Stimulated activated effector memory CD8-positive, alpha-beta T cell treated with anti-CD3 and anti-CD28 coated beads, Interleukin-12 subunit alpha, Interleukin-12 subunit beta, amount 100 ng/mL, for 72 hours (primary cell): ENCODE measurements at places on chromosomes 7 and 10.

DNA sequence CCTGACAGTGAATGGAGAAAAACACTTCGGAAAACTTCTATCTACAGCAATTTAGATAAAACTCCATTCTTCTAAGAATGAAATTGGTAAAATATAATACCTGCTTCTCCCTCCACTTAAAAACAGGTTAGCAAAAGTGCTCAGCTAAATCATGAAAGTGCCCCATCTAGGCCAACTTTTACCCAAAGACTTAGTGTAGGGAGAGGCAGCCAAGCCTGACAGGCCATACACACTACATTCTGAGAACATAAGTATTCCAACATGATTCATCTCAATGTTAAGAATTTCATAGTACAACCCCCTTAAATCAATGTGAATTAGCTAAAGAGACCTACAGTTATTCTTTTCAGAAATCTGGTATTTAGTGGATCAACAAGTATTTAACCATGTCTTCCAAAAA, 7.2 kb downstream of the FAM3C start:
- DNase-seq, result no peak

DNA sequence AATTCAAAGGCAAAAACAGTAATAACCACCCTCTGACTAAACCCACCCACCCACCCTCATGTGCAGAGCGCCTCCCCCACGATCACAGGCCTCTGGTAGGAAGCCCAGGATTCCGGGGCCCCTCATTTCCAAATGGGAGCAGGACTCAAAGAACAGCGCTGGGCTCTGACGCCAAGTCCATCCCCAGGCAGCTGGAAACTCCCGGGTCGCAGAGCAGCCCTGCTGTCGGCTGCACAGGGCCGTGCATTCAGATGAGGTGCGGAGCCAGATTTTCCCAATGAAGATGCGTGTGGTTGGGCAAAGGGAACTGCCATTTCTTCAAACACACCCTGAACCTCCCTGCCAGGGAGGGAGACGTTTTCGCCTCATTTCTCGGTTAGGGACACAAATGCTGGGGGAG, 152.3 kb downstream of the MAD1L1 start:
- DNase-seq, result no peak

DNA sequence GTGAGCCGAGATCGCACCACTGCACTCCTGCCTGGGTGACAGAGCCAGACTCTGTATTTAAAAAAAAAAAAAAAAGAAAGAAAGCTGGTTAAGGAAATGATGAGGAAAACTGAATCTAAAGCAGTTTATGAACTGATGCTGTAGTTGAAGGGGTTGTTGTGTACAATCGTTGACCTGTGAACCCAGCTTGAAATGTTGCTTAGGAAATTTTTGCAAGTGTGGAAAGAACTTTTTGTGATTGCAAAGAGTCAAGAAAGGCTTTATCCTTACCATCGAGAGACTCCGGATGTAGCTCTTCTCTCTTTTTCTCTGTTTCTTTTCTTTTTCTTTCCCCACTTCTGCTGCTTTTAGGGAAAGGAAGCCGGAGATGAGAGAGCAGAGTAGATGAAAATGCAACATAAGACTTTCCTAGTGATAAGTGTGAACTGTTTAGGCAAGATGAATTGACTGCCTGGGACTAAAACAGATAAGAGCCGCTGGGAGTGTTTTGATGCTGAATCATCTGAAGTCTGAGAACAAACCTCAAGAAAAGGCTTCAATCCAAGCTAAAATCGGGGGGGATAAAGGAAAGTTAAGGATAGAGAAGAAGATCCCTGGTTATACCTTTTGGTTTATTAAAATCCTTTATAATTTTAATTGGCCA, 69.0 kb downstream of the TAF3 start:
- no peak for DNase-seq

DNA sequence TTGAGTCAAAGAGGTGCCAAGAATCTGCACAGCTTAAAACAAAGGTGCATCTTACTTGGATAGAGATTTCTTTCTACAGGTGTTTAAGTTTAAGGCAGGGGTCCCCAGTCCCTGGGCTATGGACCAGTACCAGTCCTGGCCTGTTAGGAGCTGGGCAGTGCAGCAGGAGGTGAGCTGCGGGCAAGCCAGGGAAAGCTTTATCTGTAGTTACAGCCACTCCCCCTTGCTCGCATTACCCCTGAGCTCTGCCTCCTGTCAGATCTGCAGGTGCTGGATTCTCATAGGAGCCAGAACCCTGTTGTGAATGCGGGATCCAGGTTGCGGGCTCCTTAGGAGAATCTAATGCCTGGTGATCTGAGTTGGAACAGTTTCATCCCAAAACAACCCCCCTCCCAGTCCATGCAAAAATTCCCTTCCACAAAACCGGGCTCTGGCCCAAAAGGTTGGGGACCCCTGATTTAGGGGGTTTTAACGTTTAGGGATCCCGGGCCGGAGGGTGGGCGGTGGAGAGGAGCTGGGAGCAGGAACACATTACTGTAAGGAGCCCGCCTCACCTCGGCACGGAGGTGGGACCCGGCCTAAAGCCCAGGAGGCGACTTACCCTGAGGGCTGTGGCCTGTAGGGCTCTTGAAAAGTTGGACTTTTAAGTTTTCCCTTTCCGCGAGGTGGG, 60.2 kb downstream of the ZNF467 start:
- DNase-seq, result no peak

- DNase-seq, result no peak
Measured at GRCh38 chr10:51876979-51877378, 177.6 kb upstream of the CSTF2T start.

DNA sequence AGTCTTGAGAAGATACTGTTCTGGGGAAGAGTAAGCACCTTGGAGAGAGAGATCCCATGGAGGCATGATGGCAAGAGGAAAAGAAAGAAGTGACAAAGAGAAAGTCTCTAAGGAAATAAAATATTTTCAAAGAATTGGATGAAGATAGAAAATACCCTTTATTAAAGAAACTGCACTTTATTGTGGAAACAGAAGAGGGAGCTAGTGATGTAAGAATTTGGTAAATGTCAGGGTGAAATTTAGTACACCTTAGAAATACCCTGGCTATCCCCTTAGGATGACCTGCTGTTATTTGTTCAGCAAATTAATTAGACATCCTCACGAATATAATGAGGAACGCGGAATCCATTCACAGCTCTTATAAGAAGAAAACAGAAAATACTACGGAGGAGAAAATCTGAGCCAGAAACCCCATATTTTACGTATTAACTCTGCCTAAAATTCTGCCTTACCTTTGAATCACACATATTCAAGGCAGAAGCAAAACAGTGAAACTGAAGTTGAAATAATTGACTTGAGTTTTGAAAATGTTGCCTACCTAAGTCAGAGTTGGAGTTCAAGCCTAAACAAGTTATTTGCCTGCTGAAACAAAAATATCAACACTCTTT, 90.7 kb downstream of the TFPI2 start:
- no peak for DNase-seq

DNA sequence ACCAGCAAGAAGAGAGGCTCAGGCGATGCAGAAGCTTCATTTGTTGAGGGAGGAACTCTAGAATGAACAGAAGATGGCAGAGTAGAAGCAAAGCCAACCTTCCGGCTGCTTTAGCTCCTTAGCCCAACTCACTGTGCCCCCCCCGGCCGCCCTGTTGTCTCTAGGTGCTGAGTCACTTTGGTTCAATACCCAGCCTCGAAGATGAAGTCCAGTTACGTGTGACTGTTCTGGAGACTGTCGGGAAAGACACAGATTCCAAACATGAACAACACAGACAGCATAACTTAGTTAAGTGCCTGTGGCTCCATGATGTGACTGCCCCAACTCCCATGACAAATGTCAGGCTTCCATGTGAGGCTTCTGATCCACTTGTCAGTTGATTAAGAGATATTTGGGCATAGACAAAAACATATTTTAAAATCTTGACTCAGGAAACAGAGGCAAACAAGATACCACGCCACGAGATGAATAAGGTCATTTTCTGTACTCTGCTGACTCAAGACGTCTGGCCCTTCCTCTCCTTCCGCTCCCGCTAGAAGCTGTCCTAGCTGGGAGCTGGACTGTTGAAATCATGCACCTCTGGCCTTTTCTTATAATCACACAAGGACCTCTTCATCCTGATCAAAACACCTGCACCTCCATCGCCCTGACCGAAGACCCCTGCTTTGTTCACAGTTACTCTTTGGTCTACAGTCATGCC, 199.3 kb downstream of the FRMD4A start:
- no peak for DNase-seq

DNA sequence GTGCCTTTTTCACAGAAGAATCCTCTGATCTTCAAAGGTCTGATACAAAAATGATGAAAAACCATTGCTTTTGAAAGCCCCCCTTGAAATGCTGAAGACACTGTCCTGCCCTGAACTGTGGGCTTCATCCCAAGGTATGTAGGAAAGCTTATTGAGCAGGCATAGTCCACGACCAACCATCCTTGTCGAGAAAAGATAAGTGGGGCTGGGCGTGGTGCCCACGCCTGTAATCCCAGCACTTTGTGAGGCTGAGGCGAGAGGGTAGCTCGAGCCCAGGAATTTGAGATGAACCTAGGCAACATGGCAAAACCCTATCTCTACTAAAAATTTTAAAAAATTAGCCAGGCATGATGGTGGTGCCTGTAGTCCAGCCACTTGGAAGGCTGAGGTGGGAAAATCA, 25.6 kb downstream of the TACR2 start:
- DNase-seq, result no peak

GRCh38 chr10:110870823-110871297, 868 bp upstream of the PDCD4 start:
- DNase-seq, result no peak

DNA sequence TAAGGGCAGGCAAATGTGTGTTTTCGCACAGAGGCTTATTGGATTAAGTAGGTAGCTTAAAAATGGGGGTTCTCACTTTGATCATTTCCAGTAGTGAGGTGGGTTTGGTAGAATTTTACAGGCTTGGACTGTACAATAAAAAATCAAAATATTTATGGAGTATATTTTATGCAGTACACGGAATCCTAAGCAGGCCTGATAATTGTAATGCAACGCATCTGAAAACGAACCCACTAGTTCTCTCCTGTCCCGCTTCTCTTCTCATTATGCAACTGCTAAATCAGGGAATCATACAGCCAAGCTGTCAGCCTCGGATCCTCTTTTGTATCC, 377 bp upstream of the POLR1F start:
- no peak for DNase-seq

GRCh38 chr7:119270045-119270464, 1002.9 kb upstream of the KCND2 start:
- no peak for DNase-seq

- DNase-seq, result no peak
Measured at GRCh38 chr10:88848499-88848898, 3.1 kb downstream of the ANKRD22 start.

- no peak for DNase-seq
Measured at GRCh38 chr10:116109881-116110280, 163.1 kb downstream of the GFRA1 start.

- no peak for DNase-seq
Measured at GRCh38 chr10:119755446-119755845, 29.6 kb downstream of the INPP5F start.

GRCh38 chr10:10726101-10726500, 291.6 kb upstream of the CELF2 start:
- DNase-seq, result no peak

DNA sequence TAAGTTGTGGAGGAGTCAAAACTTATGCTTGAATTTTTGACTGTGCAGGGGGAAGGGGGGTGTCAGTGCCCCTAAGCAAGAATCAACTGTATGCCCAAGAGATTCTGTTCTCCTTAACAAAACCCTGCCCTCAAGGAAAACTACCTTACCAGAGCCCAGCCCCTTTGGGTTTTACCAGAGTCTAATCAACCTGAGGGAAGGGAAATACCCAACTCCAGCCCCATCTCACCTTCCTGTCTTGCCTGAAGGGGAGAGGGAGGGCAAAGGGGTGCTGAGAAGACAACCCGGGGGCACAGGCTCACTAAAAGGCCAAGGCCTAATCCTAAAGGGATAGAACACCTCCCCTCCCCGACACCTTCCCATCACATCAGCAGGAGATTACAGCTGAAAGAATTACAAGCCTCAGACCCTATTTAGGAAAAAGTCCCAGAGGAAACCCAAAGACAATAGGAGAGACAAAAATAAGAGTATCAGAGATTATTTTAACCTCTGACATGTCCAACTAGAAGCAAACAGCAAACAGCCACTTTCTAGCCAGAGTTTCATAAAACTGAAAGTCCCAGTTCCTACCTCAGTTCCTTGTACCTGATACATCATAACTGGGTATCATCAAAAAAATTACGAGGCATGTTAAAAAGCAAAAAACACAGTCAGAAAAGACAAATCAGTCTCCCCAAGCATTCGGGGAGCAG, 26.8 kb upstream of the C7orf33 start:
- DNase-seq, result peak; percentile 48

DNA sequence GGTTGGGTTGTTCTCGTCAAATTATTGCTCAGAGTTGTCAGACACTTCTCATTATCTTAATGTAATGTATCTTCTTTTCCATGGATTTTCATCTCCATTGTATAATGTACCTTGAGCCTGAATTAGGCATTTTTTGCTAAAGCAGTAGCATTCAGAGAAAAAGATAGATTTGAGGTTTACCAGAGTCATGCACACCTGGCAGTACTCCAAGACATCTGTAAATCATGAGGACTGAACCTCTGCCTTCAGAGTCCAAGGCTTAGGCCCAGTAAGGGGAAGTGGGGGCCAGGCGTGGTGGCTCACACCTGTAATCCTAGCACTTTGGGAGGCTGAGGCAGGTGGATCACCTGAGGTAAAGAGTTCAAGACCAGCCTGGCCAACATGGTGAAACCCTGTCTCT, 624.3 kb upstream of the MBL2 start:
- no peak for DNase-seq

DNA sequence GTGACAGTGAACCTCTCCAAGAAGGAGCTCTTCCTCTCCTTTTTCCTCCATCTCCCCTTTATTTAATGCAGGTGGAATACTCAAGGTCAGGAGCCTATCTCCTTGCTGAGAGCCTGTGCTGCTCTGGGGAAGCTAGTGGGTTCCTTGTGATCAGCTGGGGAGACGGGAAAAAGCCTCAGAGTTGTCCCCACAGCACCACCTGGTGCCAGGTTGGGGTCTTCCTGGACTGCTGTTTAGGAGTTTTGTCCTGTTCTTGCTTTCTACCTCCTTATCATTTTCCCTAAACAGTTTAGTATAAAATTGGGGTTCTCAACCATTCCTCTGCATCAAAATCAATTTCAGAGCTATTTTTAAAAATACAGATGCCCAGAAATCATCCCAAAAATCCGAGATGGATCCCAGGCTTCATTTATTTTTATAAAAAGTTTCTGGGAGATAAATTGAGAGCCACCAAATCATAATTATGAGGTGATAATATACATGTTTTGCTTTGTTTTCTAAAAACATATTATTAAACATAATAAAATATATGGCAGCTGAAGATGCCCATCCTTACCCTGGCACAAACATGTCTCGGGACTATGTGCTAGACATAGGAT, 44.3 kb downstream of the MACC1 start:
- DNase-seq, result no peak

GRCh38 chr7:47290867-47291266, 291.0 kb downstream of the TNS3 start:
- no peak for DNase-seq

GRCh38 chr10:132754071-132754470, 31.9 kb downstream of the NKX6-2 start:
- no peak for DNase-seq

DNA sequence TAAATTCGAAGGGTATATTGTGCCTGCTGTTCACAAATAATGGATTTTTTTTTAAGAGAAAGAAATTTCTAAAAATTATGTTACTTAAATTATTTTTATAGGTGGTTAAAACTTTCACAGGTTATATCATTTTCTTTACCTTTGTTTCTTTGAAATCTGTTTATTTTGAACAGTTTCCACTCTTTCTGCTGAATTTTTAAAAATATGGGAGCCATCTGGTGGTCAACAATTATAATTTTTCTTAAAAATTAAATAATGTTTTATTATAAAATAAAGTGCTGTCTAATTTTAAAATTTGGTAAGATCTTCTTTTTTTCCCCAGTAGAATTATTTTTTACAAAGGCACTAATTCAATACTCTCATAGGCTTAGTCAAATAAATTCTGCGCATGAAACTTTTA, 263.9 kb downstream of the ETV1 start:
- no peak for DNase-seq
